Effector memory CD4-positive, alpha-beta T cell (primary cell): ENCODE measurements at places on chromosomes 7 and 10.

DNA sequence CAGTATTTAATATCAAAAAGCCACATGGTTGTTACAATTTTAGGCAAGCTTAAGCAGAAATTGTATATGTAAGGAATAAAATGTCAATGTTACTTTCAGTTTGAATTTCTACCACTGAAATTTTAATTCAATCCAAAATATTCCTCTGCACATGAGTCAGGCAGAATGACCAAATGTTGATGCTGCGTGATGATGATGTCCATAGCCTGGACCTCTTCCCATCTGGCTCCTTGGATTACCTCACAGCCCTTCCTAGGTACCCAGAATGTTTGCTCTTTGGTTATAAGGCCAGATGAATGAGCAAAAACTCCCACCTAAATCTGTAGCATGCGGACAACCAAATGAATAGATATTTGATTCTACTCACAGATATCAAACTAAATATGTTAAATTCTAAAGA is 258.3 kb upstream of the IMMP2L start:
- H3K4me3 ChIP-seq, result no peak overlapping the region
- no peak overlapping the region for H3K27ac ChIP-seq
- H3K27me3 ChIP-seq, result no peaks in the 10 kb centered on the region
- H3K4me1 ChIP-seq, result no peaks in the 10 kb centered on the region

GRCh38 chr7:46145412-46145811 is 224.3 kb upstream of the IGFBP3 start:
- no peak for DNase-seq
- H3K4me3 ChIP-seq, result no peak overlapping the region
- no peak overlapping the region for H3K27ac ChIP-seq
- H3K27me3 ChIP-seq, result no peaks in the 10 kb centered on the region
- no peaks in the 10 kb centered on the region for H3K36me3 ChIP-seq
- H3K4me1 ChIP-seq, result no peaks in the 10 kb centered on the region

- no peak overlapping the region for H3K27ac ChIP-seq
- H3K27me3 ChIP-seq, result no peaks in the 10 kb centered on the region
- H3K4me3 ChIP-seq, result no peak overlapping the region
- DNase-seq, result no peak
- H3K36me3 ChIP-seq, result no peaks in the 10 kb centered on the region
- no peaks in the 10 kb centered on the region for H3K4me1 ChIP-seq
Measured at GRCh38 chr10:61464461-61465170, 11.4 kb upstream of the TMEM26 start.

GRCh38 chr10:6320320-6321010 is 117.7 kb downstream of the PFKFB3 start:
- no peak overlapping the region for H3K27ac ChIP-seq
- no peaks in the 10 kb centered on the region for H3K4me1 ChIP-seq
- no peaks in the 10 kb centered on the region for H3K27me3 ChIP-seq
- H3K4me3 ChIP-seq, result no peak overlapping the region
- H3K36me3 ChIP-seq, result no peaks in the 10 kb centered on the region
- DNase-seq, result no peak

DNA sequence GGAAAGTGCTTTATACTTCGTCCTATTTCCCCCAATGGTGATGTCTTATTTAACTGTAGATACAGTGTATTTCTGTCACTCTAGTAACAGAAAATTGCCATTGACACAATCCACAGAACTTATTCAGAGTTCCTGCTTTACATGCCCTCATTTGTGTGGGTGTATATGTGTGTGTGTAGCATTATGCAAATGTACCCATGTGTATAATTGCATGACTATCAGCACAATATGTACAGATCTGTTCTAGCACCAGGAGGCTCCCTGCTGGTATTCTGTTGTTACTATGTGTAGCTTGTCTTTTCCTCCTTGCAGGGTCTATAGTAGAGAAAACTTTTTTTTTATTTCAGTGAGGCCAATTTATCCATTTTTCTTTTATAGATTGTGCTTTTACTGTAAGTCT is 16.5 kb downstream of the CYP3A43 start:
- no peak for DNase-seq
- H3K4me1 ChIP-seq, result no peaks in the 10 kb centered on the region
- H3K27ac ChIP-seq, result no peak overlapping the region

- H3K27ac ChIP-seq, result no peak overlapping the region
- no peaks in the 10 kb centered on the region for H3K36me3 ChIP-seq
- no peaks in the 10 kb centered on the region for H3K4me1 ChIP-seq
Measured at GRCh38 chr7:1298051-1298930, 65.6 kb downstream of the UNCX start.

GRCh38 chr7:40546616-40547501 is 412.1 kb downstream of the SUGCT start:
- no peaks in the 10 kb centered on the region for H3K36me3 ChIP-seq
- H3K27me3 ChIP-seq, result no peaks in the 10 kb centered on the region
- H3K4me3 ChIP-seq, result no peak overlapping the region
- DNase-seq, result no peak
- no peak overlapping the region for H3K27ac ChIP-seq
- H3K4me1 ChIP-seq, result no peaks in the 10 kb centered on the region

DNA sequence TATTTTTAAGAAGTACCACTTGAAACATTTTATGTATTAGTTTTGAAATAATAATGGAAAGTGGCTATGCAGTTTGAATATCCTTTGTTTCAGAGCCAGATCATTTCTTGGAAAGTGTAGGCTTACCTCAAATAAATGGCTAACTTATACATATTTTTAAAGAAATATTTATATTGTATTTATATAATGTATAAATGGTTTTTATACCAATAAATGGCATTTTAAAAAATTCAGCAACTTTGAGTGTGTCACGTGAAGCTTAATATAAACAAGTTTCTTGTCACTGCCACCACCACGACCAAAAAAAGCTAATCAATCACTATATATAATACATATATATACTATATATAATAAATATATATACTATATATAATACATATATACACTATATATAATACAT is 4.8 kb downstream of the IL6 start:
- no peak overlapping the region for H3K27ac ChIP-seq
- DNase-seq, result no peak
- H3K4me1 ChIP-seq, result peaks cover 4% of the 10 kb centered on the region
- no peak overlapping the region for H3K4me3 ChIP-seq

GRCh38 chr7:99499371-99499720 is 735 bp downstream of the ZNF394 start:
- H3K27ac ChIP-seq, result peak overlapping the region; percentile 95
- H3K27me3 ChIP-seq, result no peaks in the 10 kb centered on the region
- H3K4me3 ChIP-seq, result peak overlapping the region; percentile 93
- DNase-seq, result no peak

DNA sequence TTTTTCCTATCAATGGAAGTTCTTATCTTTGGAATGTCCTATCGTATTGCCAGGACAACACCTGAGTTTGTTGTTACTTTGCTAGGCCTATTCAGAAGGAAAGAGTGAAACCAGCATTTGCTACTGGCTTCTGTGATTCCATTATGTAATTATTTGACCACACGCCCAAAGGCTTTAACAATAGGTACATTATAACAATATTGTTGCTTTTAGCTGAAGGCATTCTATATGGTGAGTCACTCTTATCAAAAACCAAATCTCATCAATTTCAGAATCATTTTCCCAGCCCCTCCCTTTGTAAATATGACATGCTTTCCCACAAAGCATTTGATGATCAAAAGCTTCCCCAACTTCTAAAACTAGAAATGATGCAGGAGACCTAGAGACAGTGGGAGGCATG is 294.4 kb upstream of the NEBL start:
- no peaks in the 10 kb centered on the region for H3K4me1 ChIP-seq
- no peaks in the 10 kb centered on the region for H3K27me3 ChIP-seq
- H3K4me3 ChIP-seq, result no peak overlapping the region
- DNase-seq, result no peak
- no peak overlapping the region for H3K27ac ChIP-seq
- no peaks in the 10 kb centered on the region for H3K36me3 ChIP-seq

DNA sequence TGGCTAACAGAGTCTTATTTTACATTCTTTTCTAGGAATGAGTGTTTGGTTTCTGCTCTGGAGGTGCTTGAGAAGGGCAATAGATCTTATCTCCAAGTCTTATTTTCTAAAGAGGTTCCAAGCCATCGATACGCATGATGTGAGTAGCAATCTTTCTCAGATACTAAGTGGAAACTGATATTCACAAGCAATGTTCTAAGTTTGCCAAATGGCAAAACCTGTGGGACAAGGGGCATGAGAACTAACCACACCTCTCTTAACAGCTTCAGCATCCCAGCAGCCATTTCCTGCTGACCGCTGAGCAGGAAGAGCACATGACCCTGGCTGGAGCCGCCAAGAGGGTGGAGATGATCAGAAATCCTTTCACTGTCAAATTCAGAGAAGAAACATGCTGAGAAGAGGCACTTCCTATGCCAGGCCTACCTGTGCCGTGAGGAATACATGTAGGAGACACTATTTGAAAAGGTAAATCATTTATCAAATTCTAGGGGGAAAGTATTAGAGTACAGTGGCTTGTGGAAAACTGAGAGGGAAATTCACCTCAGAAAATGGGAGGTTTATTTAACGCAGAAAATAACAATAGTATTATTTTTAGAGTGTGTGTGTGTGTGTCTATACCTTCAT is 35.2 kb downstream of the CCDC71L start:
- DNase-seq, result no peak
- H3K36me3 ChIP-seq, result no peaks in the 10 kb centered on the region
- H3K4me1 ChIP-seq, result no peaks in the 10 kb centered on the region
- H3K27me3 ChIP-seq, result no peaks in the 10 kb centered on the region
- no peak overlapping the region for H3K27ac ChIP-seq

GRCh38 chr10:29811751-29812427 is 177.1 kb upstream of the SVIL start:
- H3K36me3 ChIP-seq, result no peaks in the 10 kb centered on the region
- no peak for DNase-seq
- no peak overlapping the region for H3K4me3 ChIP-seq

GRCh38 chr10:44249490-44249889 is 135.4 kb downstream of the CXCL12 start:
- no peaks in the 10 kb centered on the region for H3K36me3 ChIP-seq
- no peaks in the 10 kb centered on the region for H3K4me1 ChIP-seq
- no peak for DNase-seq
- H3K4me3 ChIP-seq, result no peak overlapping the region
- no peak overlapping the region for H3K27ac ChIP-seq
- H3K27me3 ChIP-seq, result no peaks in the 10 kb centered on the region

DNA sequence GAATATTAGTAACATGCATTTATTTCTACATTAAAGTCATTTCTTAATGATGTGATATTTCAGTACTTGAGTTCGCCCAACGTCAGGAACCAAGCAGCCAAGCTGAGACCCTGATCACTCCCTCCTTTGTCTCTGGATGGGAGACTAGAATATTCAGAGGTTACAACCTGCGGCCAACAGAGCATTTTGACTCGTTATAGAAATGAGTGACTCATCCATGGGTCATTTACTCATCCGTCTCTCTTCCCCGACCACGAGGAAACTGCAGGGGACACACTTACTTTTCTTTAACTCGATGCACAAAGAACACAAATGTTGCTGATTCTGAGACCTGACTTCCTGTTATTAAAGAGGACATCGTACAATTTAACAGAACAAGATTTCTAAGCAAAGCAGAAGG is 343.3 kb downstream of the FRMD4A start:
- H3K27ac ChIP-seq, result no peak overlapping the region
- no peak for DNase-seq
- H3K36me3 ChIP-seq, result no peaks in the 10 kb centered on the region
- no peak overlapping the region for H3K4me3 ChIP-seq
- peaks cover 12% of the 10 kb centered on the region for H3K4me1 ChIP-seq

DNA sequence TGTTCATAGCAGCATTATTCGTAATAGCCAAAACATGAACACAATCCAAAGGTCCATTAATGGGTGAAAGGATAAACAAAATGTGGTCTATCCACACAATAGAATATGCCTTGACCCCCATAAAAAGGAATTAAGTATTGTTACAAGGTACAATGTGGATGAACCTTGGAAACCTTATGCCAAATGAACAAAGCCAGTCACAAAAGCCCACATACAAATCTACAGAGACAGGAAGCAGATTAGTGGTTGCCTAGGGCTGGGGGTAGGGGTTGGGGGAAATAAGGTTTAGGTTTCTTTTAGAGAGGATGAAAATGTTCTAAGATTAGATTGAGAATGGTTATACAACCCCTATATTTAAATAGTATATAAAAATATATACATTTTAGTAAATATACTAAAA is 34.8 kb downstream of the PIP4K2A start:
- DNase-seq, result no peak
- H3K4me3 ChIP-seq, result no peak overlapping the region
- no peaks in the 10 kb centered on the region for H3K36me3 ChIP-seq
- H3K27ac ChIP-seq, result peak overlapping the region; percentile 93

DNA sequence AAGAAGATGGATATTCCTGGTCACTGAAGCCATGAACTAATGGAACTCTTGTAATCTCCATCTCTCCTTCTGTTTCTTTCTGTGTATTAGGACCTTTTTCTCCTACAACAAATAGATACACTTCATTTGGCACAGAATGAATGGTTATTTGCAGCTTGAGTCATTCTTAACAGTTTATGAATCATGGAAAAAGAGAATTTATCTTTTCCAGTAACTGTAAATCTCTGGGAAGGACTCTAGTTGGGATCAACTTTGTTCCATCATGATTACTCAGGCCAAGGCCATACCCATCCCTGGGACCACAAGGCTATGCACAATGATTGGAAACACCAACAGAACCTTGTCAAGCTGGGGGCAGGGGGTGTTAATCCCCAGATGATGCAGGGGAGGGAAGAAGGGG is 36.1 kb upstream of the MDFIC start:
- H3K4me1 ChIP-seq, result no peaks in the 10 kb centered on the region
- no peaks in the 10 kb centered on the region for H3K36me3 ChIP-seq
- no peaks in the 10 kb centered on the region for H3K27me3 ChIP-seq
- DNase-seq, result no peak
- no peak overlapping the region for H3K4me3 ChIP-seq

DNA sequence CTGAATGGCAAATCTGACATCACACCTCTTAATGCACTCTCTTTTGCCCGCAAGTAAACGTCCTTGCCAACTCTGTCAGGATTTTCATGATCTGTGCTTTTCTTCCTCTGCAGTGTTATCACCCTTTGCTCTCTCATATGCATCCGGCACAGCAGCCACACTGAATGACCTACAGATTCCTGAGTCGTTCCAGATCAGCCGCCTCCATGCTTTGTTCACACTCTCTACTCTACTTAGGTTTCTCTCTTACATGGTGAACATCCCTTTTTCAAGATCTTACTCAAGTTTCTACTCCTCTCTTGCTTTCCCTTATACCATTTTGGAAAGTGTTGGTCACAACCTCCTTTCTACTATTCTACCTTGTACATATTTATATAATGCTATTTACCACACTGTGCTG is 127.7 kb upstream of the AOAH start:
- H3K4me3 ChIP-seq, result no peak overlapping the region
- peaks cover 36% of the 10 kb centered on the region for H3K36me3 ChIP-seq
- H3K27me3 ChIP-seq, result no peaks in the 10 kb centered on the region
- no peak overlapping the region for H3K27ac ChIP-seq
- no peaks in the 10 kb centered on the region for H3K4me1 ChIP-seq
- no peak for DNase-seq

- no peak overlapping the region for H3K27ac ChIP-seq
- peaks cover 3% of the 10 kb centered on the region for H3K27me3 ChIP-seq
- no peaks in the 10 kb centered on the region for H3K4me1 ChIP-seq
- DNase-seq, result no peak
- H3K4me3 ChIP-seq, result no peak overlapping the region
Measured at GRCh38 chr7:51321961-51322515, 5.4 kb upstream of the COBL start.
